ENCODE measurements at places on chromosomes 3 and 15.
A peak's percentile ranks its signal among the peaks of the same experiment; 100 is the strongest.

- no peak for DNase-seq
Observed at GRCh38 chr3:167657684-167658225, 4.0 kb upstream of the WDR49 start.

DNA sequence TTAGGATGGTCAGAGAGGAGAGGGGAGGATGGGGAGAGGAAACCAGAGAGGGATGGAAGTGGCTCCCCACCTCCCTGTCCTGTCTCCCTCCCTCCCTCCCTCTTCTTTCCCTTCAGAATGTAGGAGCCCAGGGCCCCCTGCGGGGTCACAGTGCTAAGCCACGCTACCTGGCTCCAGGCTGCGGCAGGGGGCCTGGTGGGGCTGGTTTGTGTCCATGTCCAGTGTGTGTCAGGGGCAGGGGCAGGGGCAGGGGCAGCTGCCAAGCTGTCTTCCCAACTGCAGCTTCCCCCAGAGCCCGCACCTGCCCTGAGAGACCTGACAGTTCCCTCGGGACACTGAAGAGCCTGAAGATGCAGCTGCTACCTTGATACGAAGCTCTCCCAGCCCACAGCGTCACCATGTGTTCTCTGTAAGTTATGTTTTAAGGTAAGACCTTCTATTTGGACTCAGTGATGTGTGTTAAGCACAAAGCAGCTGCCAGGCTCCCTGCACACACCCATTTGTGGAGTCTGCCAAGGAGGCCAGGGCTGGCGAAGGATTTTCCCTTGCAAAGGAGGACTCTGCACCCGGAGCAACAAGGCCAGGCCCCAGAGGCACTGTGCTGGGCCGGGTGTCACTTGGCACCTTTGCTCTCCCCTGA, 121.8 kb upstream of the SMAD3 start:
- DNase-seq = no peak

- DNase-seq = no peak
Observed at GRCh38 chr15:74917676-74918075, 11.0 kb upstream of the FAM219B start.

DNA sequence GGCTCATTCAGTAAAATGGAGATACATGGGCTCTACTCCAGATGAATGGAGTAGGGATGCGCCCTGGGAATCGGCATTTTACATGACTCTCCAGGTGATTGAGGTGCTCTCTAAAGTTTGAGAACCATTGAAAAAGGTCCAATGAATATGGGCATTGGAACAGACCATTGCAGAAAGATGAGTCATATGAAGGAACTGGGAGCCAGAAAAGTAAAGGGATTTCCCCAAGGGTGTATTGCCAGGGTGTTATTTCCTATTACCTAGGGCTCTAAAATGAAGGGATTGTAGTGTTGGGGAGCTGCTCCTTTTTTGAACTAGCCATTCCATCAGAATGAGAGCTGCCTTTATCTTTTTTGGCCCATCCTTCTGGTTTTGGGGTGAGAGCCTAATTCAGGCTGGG, 21.7 kb downstream of the CLDN11 start:
- no peak for DNase-seq

GRCh38 chr3:142915636-142916035, 26.8 kb upstream of the PCOLCE2 start:
- no peak for DNase-seq

GRCh38 chr3:149771652-149772271, 19.5 kb upstream of the COMMD2 start:
- DNase-seq = peak; percentile 34

GRCh38 chr3:153144071-153144470, 18.0 kb upstream of the RAP2B start:
- no peak for DNase-seq
